Cardiac atrium fibroblast (primary cell): ENCODE measurements at places on chromosomes 12 and 14. TPM values are rescaled to one million over a fixed set of nuclear protein-coding genes. Genes with fewer than 3 reads are reported as not detected.

GCH1 gene
- 2.3 and 4.1 TPM in 2 replicates for total RNA-seq

HOXC4 gene
- total RNA-seq: not detected in 2 replicates

TMEM229B gene
- total RNA-seq: 3.6 TPM in 1 of 2 replicates, not detected in the other

PLA2G1B gene
- not detected in 2 replicates for total RNA-seq

ZNF410 gene
- 40.3 and 42.6 TPM in 2 replicates for total RNA-seq

TRAF3 gene
- 11.0 and 27.1 TPM in 2 replicates for total RNA-seq

TMTC1 gene
- 90.8 and 114 TPM in 2 replicates for total RNA-seq

LMNTD1 gene
- total RNA-seq: 1.8 TPM in 1 of 2 replicates, not detected in the other

CLEC4D gene
- not detected in 2 replicates for total RNA-seq

ERC1 gene
- 9.0 and 13.4 TPM in 2 replicates for total RNA-seq

ARMH4 gene
- 2.1 and 2.2 TPM in 2 replicates for total RNA-seq

TAS2R20 gene
- total RNA-seq: 0.18 and 0.32 TPM in 2 replicates

UNC79 gene
- 0.16 TPM in 1 of 2 replicates, not detected in the other for total RNA-seq

CYP46A1 gene
- total RNA-seq: under 0.01 and 1.4 TPM in 2 replicates

OR6C76 gene
- total RNA-seq: not detected in 2 replicates

PHC1 gene
- 6.3 and 15.2 TPM in 2 replicates for total RNA-seq

KRT82 gene
- not detected in 2 replicates for total RNA-seq

CRIP1 gene
- total RNA-seq: 2.9 and 18.4 TPM in 2 replicates

KRT73 gene
- not detected in 2 replicates for total RNA-seq

SLC2A13 gene
- 13.2 and 19.1 TPM in 2 replicates for total RNA-seq

TPPP2 gene
- total RNA-seq: not detected in 2 replicates

ST8SIA1 gene
- total RNA-seq: 0.49 and 1.4 TPM in 2 replicates

ADSS1 gene
- 6.3 and 13.0 TPM in 2 replicates for total RNA-seq
